Activated CD4-positive, CD25-positive, alpha-beta regulatory T cell treated with anti-CD3 and anti-CD28 coated beads, Interleukin-2, amount 50 U/mL, for 24 hours (primary cell): ENCODE measurements at places on chromosomes 1 and 21.

DNA sequence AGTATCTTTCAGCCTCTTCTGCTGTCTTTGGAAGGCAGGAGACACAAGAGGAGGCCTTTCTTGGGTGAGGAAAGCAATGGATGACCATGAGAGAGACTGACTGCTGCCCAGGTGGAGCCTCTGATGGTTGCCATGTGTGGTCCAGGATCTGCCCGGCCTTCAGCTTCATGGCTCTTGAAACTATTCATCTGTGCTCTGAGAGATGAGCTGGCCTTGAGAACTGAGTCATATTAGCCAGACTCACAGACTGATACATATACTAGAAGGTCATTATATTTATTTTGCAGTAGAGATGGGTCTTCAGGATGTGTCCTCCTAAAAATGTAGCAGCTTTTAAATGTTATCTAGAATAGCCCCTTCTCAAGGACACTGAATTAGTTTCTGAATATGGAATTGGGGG lies 33.7 kb downstream of the PTGFRN start:
- ATAC-seq: peak; percentile 35

GRCh38 chr1:14724246-14724645 lies 125.8 kb downstream of the KAZN start:
- no peak for ATAC-seq

- ATAC-seq: no peak
Observed at GRCh38 chr1:185325413-185325812, 8.4 kb upstream of the IVNS1ABP start.

GRCh38 chr1:116001739-116002487 lies 25.6 kb downstream of the SLC22A15 start:
- ATAC-seq: no peak

DNA sequence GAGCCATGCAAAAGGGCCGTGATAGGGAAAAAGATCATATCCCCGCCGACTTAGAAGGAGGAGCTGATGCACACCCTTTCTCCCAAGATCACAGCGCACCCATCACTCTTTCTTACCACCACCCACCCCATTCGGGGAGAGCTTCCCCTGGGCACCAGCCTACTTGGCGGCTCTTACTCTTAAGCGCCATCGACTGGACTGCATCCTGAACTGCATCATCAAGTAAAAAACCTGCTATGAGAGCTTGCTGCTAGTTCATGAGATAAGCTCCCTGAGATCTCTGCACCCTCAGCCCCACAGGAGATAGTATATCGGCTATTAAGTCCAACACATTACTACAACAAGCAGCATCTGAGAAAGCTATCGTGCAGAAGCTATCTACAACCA lies 125.1 kb downstream of the BARHL2 start:
- ATAC-seq: no peak

GRCh38 chr1:27015260-27015659 lies 2.6 kb upstream of the TENT5B start:
- no peak for ATAC-seq

- no peak for ATAC-seq
Observed at GRCh38 chr1:64343823-64344190, 126.1 kb upstream of the CACHD1 start.

GRCh38 chr1:17313530-17314309 lies 5.7 kb downstream of the PADI4 start:
- no peak for ATAC-seq

GRCh38 chr1:15139654-15140350 lies 13.7 kb upstream of the TMEM51 start:
- no peak for ATAC-seq

- ATAC-seq: no peak
Observed at GRCh38 chr1:18668046-18668445, 37.4 kb downstream of the PAX7 start.

- no peak for ATAC-seq
Observed at GRCh38 chr1:234286206-234286605, 87.0 kb upstream of the COA6 start.

GRCh38 chr1:52947490-52947889 lies 20.4 kb downstream of the SCP2 start:
- ATAC-seq: no peak

DNA sequence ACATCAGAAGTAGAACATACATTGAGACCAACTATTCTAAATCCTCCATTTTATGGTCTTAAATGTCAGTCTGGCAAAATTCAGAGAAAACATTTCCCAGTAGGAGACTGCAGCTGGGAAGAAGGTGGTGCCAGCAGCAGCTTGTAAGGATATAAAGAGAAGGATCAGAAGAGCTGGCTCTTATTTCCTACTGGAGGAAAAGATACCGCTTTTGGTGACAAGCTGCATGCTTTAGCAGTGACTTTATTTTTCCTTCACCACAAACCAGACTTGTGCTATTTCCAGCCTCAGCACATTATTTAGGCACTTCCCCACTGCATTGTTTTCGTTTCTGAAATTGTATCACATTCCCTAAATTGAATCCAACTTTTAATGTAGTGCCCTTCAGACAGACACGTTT lies 28.4 kb downstream of the RNF11 start:
- no peak for ATAC-seq
